ENCODE measurements at places on chromosomes 2 and 18.

GRCh38 chr2:98683728-98684127 is 47.2 kb downstream of the MGAT4A start:
- DNase-seq = no peak

DNA sequence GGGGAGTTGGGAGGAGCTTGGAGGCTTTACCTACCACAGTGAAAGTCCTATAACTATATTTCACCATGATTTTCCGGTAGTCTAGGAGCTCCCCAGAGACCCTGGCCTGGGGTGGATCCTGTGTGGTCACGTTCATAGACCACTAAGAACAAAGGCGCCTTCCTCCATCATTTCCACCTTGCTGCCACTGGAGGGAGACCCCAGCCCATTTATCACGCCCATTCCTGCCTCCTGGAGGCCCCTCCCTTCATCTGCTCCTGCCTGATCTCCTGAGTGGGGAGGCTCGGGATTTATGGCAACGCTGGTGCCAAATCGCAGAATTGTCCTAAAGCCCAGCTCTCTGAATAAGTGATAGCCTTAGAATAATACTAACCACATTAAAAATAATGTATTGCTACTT is 507.6 kb upstream of the SPHKAP start:
- no peak for DNase-seq

GRCh38 chr2:213317929-213318328 is 33.7 kb downstream of the SPAG16 start:
- no peak for DNase-seq

DNA sequence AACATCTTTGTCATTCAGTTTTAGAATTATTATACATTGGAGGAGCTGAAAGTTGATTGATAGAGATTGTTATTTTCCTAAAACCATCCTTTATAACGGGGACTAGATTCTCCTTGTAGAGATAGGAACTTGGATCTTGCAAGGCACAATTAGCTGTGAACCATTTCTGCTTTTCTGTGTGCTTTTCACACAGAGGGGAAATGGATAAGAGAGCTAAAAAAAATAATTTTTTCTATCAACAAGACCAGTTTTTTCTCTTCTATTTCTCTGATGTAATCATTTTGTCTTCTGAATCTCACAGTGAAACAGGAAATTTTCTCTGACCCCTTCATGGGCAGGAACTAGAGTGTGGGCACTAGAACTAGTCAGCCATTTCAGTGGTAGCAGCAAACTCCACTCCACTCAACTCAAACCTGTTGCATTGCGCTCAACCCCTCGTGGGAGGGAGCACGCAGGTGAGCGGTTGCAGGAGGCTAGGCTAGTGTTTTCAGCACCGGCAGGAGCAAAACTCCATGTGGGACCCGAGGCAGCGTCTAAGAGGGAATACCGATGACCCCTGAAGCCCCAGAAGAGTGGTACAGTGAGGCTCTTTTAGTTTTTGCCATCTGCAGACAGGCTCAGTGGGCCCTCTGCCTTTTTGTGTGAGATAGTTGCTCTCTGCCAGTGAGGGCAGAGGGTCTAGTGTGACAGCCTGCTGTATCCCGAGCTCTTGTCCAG is 24.0 kb upstream of the SLC39A10 start:
- DNase-seq = no peak

DNA sequence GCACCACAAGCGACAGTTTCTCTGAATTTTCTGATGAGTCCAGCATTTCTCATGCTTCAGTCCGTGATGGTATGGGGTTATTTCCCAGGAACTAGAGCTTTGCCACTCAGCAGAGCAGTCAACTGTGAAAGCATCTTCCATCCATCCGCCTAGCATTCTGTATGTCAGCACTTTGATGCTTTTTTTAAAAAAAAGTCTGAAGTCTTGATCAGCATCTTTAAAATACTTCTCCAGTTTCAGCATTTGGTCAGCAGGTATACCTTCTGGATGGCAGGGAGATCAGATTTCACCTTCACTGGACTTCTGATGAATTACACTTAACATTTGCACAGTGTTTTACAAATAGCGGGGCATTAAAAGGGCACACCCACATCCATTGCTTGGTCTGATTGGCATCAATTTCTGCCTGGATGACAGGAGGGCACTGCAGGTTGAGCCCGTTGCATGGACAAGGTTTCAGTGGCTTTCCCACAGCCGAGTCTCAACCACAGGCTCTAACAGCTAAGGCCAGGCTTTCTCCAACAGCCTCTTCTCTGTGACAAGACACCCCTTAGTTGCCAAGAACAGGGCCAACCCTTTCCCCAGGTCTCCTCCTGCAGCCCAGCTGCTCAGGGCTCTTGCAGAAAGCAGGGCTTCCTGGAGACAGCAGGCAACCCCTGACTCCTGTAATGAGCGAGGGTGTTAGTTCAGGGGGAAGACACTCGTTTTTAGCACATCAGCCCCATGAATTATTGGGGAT is 54.0 kb downstream of the EMILIN2 start:
- no peak for DNase-seq

DNA sequence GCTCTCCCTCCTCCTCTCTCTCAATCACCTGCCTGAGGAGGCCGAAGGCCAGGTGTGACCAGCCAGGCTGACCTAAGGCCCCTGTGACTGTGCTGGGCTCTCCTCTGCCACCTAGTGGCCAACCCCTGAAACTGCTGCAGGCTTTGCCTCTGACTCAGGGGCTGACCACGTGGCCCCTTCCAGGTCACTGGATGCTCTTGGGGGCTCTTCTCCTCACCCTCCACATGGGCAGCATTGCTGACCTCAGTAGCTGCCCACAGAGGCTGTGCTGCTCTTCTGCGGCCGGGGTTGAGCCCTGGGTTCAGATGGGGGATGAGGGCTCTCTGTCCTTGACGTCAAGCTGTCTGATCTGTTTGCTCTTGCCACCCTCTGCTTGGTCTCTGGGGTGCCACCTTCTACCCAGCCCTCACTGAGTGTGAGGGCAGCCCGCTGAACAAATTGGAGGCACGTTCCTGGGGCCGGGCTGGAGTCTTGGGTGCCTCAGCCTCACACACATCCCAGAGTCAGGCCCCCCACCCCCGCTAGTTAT is 122.7 kb downstream of the TWIST2 start:
- DNase-seq = peak; percentile 9

GRCh38 chr18:77134611-77135010 is 2.0 kb upstream of the MBP start:
- no peak for DNase-seq

DNA sequence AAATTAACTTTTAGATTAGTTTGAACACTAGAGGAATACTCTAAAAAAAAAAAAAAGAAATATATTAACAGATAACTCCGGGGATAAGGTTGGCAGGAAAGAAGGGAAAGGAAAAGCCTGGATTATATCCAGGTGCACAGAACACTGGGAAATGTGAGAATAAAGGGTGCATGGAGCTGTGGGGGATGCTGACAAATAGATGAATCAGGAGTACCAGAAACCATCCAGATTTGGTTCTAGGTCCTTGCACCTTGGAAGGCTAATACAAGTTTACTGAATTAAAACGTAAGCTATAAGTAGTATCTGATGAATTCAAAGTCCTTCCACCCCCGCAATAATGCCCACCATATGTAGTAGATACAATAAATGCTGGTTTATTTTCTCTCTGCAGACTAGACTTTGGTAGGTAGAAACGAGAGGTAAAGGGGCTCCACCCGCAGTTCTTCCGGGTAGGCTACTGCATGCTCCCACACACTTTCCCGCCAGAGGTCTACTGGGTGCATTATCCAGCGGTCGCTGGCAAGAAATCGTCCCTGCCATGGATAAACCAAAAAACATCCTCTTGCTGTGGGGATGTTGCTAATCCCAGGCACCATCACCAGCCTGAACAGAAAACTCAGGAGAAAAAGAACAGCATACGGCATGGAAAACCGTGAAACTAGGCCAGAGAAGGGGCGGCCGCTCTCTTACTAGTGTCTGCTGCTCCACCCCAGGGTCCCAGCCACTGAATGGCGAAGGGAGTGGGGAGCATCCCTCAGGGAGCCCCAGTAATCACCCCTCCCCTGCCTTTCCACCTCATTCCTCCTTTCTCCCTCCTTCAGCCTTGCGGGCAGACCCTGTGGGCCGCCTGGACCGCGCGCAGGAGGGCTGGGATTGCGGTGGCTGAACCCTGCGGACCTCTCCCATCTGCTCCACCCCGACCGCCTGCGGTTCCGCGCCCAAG is 1.5 kb downstream of the CNRIP1 start:
- DNase-seq = no peak

DNA sequence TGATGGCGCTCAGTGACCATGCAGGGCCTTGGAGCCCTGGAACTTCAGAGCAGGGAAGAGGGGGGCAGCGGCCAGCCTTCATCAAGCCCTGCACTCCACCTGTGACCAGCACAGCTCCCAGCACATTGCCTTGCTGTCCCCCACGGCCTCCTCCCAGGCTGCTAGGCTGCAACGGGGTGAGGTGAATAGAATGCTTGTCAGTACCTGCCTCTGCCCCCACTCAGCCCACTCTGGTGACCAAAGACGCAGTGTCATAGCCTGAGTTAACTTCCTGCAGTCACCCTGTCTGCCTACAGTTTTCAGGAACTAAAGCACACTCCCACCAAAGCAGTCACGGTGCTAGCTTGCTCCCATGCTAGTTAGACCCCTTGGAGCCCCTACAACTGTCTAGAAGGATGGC is 72.1 kb downstream of the STPG4 start:
- DNase-seq = no peak

DNA sequence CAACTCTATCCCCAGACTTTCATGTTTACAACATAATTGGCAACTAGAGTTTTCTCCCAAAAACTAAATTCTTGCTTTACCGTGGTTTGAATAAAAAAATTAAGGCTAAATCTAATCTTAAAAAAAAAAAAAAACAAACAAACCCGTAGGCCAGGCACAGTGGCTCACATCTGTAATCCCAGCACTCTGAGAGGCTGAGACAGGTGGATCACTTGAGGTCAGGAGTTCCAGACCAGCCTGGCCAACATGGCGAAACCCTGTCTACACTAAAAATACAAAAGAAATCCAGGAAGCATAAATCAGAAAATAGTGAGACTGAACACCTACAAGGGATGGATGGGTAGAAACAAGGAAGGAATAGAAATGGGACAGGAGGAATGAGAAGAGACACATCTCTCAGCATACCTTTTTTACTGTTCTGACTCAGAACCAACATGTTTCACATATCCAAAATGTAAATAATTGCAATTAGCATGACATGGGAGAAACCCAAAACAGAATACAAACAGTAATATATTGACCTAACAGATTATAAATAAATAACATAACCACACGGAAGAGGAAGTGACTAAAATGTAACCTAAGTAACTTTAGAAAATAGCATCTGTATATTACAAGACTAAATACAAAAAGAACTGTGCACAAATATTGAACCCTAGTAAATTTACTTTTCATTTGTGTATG is 17.5 kb downstream of the MGAT4A start:
- no peak for DNase-seq

GRCh38 chr2:161388146-161388779 is 27.8 kb upstream of the TBR1 start:
- no peak for DNase-seq

DNA sequence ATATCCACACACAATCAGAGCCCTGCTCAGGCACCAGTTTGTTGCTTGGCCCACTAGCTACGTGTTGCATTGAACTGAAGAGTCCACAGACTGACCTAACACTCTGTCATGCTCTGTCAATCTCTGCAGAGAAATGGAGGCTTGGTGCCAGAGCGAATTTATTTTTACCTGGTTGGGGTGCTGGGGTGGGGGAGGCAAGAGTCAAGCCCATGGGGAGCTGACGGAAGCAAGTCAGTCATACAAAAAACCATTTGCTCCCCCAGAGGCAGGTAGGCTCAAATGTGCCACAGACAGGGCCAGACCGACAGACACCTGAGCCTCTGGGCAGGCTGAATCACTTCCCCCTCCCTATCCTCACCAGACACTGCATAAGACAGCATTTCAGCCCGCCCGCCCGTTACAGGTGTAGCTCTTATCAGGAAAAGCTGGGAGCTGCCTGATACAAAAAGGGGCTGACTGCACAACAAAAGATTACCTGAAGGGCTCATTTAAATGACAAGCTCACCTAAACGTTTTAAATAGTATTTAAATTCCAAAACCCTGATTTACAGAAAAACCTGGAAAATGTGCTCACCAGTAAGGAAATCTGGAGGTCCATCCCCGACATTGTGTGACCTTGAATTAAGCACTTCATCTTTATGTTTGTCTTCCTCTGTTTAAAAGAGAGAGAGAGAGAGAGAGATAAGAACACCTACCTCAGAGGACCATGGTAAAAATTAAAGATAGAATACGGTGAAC is 2.1 kb upstream of the PCBP1 start:
- DNase-seq = peak; percentile 54

DNA sequence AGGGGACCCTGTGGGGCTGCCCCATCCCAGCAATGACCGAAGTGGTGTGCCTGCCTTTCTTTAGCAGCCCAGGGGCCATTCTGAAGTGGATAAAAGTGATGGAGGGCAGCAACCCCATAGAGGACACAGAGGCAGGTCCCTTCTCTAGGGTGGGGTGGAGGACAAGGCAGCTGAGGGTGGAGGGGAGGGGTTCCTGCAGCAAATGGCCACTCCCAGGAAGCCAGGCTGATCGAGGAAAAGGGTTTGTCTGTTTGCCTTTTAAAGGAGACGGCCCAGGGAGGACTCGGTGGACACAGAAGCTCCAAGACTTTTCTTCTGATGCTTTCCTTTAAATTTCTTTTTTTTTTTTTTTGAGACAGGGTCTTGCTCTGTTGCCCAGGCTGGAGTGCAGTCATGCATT is 272.8 kb downstream of the TWIST2 start:
- no peak for DNase-seq

DNA sequence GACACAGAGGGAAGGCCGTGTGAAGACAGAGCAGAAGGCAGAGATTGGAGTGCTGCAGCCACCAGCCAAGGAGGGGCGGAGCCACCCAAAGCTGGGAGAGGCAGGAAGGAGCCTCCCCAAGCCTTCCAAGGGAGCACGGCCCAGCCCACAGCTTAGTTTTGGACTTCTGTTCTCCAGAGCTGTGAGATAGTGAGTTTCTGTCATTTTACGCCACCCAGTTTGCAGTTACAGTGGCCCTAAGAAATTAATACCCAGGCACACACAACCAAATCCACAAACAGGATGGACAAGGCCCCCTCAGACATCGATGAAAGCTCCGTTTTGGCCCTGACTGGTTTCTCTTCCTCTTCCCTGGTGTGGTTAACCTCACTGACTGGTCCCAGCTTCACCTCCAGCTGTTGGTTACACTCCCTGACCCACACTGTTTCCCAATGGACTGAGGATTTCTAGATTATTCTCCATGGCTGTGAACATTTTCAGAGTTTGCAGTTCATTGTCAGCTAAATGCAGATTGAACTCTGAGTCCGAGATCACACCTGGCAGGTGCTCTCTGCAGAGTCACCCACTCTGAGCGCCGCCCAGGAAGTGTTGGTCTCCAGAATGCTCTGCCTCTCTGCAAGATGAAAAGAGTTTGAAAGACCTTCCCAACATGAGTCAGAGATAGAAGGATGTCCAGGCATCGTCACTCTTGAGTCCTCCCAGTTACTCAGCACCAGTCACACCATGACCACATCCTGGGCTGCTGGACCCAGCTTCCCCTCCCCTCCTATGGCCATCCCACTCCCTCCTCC is 100.2 kb downstream of the TWIST2 start:
- no peak for DNase-seq

- DNase-seq = no peak
Measured at GRCh38 chr18:78911751-78912283, 67.8 kb upstream of the SALL3 start.

- peak; percentile 9 for DNase-seq
Measured at GRCh38 chr2:233867993-233868532, at the start of gene MSL3B. TSS of gene MSL3B (minus strand) at chr2:233868386.

GRCh38 chr2:237889016-237889415 is 29.6 kb downstream of the RAMP1 start:
- no peak for DNase-seq

- no peak for DNase-seq
Measured at GRCh38 chr2:188766471-188766856, 207.7 kb upstream of the COL3A1 start.

GRCh38 chr2:151437630-151438029 is 27.9 kb downstream of the RIF1 start:
- DNase-seq = no peak

All from stimulated activated CD8-positive, alpha-beta memory T cell treated with anti-CD3 and anti-CD28 coated beads, Interleukin-15, amount 100 ng/mL, for 4 hours (primary cell).